Epithelial cell of prostate (primary cell): ENCODE measurements at places on chromosomes 6 and 20.
A peak's percentile ranks its signal among the peaks of the same experiment; 100 is the strongest.

DNA sequence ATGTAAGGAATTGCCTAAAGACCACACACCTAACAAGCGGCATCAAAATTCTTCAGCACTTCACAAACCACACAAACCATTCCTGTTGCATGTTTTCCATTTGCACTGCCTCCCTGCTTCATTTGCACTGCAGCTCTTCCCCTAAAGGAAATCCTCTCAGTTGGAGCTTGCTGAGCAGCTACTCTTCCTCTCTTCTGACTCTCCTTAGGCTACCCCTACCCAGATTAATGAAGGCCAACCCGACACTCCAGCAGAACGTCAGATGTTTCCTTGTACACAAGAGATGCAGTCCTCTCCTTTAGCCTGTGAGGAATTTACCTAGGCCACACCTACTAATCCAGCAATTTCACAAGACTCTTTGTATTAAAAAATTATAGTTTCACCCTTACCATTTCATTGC, 8.1 kb downstream of the BEND6 start:
- no peak for DNase-seq

- DNase-seq = no peak
These were observed 125.9 kb upstream of the ESR1 start for GRCh38 chr6:151681433-151682059.

DNA sequence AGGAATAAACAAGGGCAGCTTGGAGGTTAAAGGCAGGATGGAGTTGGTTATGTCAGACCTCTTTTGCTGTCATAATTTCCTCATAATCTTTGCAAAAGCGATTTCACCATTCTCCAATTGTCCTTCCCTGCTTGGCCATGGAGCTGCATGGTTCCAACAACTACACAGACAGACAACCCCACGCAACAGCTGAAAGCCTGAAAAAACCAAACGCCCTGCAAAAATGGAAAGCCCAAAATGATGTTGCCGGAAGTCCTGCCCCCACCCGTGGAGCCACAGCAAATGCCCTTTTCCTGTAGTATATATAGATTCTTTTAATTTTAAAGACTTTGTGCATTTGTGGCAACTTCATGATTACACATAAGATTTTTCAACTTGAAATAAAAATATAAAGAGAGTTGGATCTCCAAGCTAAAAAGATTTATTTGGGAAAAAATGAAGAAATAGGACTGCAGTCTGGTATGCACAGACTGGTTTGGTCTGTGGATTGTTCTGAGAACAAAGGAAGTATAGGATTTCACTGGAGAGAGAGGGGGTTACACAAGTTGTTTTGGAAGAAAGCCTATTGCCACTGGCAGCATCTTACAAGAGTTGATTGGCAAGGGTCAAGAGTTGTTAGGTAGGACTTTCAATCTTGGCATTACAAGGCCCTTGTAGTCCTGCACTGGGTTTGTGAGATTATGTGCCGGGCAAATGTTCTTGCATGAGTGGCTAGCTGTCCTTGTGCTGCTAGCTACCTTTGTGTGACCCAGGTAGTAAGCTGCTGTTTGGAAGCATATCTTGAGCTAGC, 190.0 kb downstream of the C6orf118 start:
- DNase-seq = no peak

GRCh38 chr6:147132889-147133288, 71.3 kb upstream of the STXBP5 start:
- DNase-seq = peak; percentile 33

GRCh38 chr6:135002229-135002844, 52.3 kb downstream of the HBS1L start:
- no peak for DNase-seq

DNA sequence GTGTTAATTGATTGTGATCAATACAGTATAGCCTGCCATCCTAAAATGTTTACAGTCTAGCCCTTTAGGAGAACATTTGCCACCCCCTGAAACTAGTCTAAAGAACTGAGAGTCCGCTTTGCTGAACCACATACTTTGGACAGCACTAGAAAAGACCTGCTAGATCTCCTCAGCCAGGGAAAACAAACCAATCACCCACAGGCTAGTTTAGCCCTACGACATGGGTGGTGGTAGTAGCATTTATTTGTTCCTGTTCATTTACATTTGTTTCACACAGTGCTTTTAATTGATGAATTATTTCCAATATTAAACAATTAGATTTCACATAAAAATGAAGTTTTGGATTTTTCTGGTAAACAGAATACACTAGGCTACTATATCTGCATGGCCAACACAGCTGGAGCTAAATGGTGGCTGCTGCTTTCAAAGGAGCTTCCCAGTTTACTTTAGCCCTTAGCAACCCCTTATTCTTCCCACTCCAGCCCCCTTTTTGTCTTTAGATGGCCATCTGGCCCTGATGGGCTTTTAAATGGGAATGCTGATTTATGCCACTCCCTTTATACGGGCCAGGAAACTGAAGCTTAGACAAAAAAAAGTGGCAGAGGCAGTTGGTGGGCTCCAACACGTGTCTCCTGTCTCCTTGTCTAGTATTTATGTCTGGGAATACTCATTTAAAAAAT, 72.4 kb downstream of the ADGRG6 start:
- DNase-seq = no peak

GRCh38 chr6:147106759-147107401, 97.3 kb upstream of the STXBP5 start:
- no peak for DNase-seq

DNA sequence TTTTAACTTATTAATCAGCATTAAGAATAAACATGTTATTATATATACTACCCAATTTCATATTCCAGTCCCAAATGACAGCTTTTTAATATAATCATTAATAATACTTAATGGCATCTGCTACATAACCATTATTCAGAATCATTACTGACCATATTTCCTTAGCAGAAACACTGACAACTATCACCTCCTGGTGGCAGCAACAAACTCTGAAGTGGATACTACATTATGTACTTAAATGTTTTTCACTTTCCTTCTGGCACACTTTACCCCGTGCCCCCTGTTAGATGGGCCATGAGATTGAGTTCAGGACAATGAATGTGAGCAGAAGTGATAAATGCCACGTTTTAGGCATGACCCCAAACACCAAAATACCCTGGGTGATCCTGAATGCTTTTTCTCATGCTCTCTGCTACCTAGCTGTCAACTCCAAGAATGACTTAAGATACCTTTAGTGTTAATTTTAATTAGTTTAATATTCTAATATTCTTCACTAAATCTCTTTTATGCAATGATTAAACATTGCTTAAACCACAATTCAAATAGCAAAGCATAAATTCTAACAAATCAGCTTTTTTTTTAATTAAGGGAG, 77.1 kb downstream of the LMBRD1 start:
- DNase-seq = no peak

DNA sequence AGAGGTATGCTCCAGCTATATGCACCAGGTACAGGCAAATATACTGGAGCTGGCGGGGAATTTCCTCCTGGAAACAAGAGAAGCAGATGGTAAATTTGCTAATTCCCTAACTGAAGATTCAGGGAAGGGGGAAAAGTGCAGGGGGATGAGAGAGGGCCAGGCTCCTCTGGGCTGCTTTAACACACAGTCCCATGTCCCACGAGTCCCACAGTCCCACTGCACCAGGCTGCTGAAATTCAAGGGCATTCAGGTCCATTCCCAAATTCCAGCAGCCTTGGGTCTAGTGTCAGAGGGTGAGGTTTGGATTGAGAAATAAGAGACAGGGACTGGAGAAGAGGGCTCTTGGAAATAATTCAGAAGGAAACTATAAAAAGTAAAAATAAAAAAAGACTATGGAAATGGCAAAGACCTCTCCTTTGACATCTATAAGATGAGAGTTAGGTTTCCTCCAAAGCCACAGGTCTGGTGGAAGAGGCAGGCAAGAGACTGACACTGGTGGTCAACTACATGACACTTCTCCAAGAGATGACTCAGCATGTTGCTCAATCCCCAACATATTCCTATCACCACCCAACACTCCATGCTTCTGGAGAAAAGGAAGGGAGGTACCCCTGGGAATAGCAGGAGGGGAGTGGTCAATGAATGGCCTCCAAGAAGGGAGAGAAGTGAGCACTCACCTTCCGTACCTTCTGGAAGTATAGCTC, 69.2 kb downstream of the TRAM2 start:
- DNase-seq = no peak

DNA sequence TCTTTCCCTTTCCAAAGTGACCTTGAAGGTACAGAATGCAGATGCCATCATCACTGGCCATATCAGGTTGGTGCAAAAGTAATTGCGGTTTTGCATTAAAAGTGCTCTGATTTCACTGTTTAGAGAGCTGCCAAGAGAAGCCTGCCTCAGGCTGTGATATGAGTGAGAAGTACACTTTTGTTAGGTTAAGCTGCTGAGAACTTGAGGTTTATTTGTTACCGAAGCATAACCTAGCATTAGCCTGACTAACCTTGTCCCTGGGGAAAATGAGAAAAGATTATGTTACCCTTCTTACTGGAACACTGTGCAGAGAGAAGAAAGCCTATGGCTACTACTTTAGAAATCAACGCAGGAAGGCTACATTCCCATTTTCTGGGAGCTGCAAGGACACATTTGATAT, 70.5 kb upstream of the RBM24 start:
- no peak for DNase-seq

GRCh38 chr20:50067461-50067860, 45.5 kb downstream of the UBE2V1 start:
- DNase-seq = no peak

- peak; percentile 2 for DNase-seq
These were observed 19.6 kb upstream of the LTV1 start for GRCh38 chr6:143823548-143823947.

DNA sequence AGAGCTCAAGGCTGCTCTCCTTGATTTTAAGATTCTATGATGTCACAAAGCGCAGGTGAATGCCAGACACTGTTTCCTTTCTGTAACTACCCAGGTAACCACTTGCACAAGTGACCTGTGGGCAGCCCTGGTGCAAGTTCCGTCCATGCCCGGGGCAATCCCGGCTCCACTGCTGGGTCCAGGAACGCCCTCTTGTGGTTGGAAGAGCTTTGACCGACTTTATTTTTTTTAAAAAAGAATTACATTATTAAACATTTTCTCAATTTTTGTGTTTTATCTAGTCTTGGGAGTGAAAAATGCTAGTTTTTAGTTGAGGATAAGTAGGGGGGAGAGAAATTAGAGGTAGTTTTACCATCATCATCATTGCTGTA, 695.2 kb downstream of the QKI start:
- no peak for DNase-seq

- no peak for DNase-seq
These were observed 178.3 kb downstream of the SYNDIG1 start for GRCh38 chr20:24647713-24648112.

DNA sequence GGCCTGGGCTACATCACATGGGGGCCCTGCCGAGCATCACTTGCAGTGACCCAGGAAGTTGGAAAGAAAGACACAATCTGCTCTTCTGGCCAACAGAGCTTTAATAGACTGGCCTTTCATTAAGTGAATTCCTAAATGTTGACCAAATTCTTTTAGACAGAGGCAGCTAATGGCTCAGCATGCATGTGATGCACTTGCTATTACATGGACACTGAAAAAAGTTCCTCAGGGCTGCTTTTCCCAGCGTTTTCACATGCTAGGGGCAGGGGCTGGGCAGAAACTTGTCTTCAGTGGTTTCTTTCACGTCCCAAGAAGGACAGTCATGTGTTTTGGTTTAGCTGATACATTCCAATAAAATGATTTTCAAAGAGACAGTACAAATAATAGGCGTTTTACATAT, 651.0 kb upstream of the SLC35B3 start:
- no peak for DNase-seq

DNA sequence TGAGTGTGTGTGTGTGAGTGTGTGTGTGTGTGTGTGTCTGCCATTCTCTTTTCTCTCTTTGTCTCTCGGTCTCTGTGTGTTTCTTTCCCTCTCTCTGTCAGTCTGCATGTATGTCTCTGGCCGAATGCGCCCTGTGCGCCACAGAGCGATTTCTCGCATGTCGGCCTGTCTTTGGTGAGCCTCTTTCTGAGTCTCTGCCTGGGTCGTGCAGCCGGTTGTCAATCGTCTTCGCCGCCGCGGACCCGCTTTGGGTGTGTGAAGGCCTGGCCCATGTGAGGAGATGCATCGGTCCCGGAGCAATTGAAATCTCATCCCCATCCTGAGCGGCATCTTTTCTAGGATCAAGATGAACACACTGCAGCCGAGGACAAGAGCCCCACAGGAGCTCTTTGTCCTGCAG, 1567.2 kb upstream of the DEFB115 start:
- DNase-seq = no peak

- no peak for DNase-seq
These were observed 369.7 kb upstream of the FLRT3 start for GRCh38 chr20:14707026-14707680.

- no peak for DNase-seq
These were observed 13.7 kb upstream of the PRDM13 start for GRCh38 chr6:99592900-99593299.

DNA sequence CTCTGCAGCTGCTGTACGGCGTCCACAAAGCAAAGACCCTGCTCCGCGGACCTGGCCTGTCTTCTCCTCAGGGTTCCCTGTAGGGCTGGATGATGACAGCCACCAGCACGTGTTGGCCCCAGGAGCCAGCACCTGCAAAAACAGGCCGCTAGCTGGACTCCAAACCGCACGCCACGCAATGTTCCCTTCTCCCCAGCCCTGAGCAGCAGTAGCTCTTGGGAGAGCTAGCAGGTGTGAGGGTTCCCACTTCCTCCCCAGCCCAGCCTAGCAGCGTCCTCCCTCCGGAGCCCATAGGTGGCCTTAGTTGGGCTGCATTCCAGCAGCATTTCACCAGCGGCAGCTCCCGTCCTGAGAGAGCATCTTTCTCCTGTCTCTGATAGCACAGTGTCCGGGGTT, 42.3 kb downstream of the DACT2 start:
- DNase-seq = no peak

GRCh38 chr20:16711661-16712258, 18.1 kb upstream of the SNRPB2 start:
- DNase-seq = no peak

DNA sequence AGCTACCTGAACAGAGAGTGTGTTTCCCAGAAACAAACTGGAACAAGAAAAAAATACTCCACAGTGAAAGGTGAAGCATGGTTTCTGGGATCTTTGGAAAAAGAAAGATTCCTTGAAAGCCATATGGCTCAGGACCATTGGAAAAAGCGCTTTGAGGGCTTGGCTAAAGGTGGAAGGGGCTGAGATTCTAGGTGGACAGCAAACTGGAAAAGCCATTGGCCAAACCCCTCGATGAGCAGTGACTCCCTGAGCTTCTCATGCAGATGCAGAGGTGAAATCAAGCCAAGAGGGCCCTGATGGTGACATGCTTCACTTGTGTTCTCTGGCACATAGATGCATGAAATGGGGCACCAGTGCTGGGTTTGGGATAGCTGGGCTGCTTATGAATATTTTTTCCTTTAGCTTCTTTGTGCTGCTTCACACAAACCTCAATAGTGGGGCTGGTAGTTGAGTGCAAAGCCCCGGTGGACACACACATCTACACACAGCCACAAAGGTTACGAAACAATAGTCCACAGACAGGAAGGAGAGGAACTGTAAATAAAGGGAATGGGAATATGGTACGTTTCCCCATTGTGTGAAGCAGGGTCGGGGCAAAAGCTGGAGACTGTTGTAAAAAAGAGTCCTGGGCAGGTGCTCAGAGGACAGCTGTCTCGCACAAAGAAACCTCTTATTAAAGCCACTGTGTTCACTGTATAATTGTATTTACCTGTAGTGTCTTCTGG, 117.8 kb downstream of the FOXA2 start:
- no peak for DNase-seq
